NCI-H1417 treated with DMSO at 0.1 percent for 48 hours (cell line): ENCODE measurements at places on chromosomes 1 and 21.

DNA sequence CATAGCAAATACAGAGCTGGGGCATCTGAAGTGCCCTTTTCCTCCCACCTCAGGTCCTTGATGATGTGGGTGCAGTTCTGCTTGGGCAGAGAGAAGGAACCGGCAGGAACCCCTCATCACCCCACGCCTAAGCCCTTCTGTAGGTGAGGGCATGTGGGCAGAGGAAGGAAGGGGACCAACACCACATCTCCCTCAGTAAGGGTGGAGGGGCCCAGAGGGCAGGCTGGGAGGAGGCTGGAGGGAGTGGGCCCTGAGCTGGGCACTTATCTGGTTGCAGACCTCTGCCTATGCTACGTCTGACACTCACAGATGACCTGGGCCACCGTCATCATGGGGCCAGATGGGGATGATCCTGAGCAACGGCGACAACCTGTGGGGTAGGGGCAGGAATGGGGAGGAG is 11.0 kb downstream of the ZNF687 start:
- no peak for DNase-seq

DNA sequence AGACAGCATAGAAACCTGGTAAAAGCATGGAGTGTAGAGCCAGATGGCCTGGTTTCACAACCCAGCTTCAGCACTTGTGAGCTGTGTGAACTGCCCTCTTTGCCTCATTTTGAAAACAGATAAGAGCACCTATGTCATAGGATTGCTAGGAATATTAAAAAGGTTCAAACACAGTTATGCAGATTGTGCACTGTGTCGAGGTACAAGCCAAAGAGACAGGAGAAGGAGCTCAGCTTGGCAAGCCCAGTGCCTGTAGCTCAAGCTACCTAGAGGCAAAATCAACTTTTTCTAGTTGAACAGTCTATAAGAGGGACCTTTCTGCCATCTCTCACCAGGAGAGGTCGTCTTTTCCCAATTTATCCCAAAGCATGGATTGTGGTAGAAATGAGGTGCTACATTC is 5.0 kb downstream of the CHODL start:
- DNase-seq: no peak

- DNase-seq: no peak
These were observed 28.8 kb upstream of the TRIM45 start for GRCh38 chr1:117150316-117150715.

DNA sequence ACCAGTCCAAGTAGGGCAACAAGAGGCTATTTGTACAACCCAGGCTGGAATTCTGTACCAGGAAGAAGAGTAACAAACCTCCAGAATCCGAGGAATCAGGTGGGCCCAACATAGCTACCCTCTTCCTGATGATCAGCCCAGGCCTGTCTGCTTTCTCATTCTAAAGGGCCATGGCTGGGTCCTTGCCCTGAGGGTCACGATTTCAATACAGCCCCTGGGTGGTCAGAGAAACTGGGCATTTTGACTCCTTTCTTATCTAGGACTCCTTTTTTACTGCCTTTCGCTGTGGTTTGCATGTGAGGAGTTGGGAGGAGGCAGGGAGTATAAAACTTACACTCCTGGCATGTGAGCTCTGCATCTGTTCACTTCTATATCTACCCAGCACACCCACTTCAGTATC is 164.9 kb upstream of the COA6 start:
- DNase-seq: no peak

GRCh38 chr1:241637604-241638003 is 2.6 kb downstream of the CHML start:
- no peak for DNase-seq

GRCh38 chr1:93746021-93746812 is 64.6 kb upstream of the BCAR3 start:
- DNase-seq: no peak

DNA sequence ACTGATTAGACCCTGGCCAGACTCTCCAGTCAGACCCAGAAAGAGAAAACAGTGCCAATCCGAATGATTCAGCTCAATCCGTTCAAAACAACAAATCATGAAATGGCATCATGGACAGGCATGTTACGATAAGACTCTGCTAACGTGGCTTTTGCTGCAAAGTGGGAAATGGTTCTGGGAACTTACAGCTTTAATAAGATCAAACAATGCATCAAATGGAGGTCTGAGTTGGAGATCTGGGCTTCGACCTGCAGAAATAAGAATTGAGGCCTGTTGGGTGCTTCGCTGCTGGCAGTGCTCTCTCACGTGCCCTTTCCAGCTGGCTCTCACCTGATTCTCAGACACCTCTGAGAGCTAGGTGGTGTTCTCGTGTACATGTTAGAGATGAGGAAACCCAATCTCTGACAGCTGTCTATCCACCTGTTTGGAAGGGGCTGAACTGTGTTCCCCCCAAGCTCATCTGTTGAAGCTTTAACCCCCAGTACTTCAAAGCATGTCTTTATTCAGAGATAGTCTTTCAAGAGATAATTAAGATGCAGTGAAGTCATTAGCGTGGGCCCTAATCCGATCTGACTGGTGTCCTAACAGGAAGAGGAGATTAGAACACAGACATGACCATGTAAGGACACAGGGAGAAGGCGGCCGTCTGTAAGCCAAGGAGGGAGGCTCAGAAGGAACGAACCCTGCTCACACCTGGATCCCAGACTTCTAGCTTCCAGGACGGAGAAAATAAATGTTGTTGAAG is 45.5 kb upstream of the ETS2 start:
- no peak for DNase-seq

DNA sequence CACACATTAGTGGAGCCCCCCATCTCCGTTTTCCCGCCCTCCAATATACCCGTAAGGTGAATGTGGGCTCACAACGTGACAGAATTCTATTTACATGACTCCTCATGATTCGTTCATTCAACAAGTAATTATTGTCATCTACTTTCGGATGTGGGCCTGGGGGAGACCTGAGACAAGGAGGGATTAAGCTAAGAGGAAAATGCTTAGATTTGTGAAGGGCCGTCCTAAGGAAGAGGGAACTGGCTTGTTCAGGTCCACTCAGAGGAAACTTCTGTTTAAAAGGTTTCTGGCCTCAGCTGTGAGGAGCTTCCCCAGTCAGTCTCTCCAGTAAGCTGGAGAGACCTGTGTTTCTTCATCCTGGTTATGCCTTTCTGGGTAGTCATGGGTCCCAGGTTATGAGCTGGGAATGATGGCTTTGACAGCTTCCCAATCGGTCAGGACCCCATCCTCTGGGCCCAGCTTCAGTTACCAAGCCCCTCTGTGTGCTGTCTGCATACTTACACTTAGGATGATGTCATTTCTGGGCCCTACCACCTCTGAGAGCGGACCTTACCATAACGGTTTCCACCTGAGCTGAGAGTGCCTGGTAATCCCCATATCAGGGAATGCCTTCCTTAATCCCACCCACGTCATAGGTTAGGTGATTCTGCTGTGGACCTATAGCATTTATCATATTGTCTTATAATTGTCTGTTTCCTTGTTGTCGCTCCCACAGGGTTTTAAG is 687 bp upstream of the ERI3 start:
- no peak for DNase-seq

DNA sequence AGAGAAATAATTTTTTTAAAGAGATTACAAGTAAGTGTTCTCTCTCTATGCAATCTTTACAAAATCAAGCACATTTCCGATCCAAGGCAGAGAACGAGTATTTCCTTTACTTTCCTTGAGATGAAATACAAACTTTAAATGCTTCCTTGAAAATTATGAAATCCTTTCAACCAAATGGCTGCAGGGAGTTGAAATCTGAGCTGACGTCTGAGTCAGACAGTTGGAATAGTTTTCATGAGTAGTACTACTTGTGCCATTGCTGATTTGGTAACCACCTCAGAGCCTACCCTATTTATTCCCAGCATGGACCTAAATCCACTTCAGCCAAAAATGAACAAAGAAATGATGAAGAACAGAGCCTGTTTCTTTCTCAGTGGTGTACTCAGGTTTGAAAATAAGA is 183.6 kb downstream of the GIPC2 start:
- DNase-seq: no peak

- DNase-seq: no peak
These were observed 144.3 kb downstream of the FCRL5 start for GRCh38 chr1:157407917-157408525.

- DNase-seq: no peak
These were observed 49.0 kb upstream of the SCAF4 start for GRCh38 chr21:31780944-31781343.

GRCh38 chr1:180131510-180131909 is 23.2 kb upstream of the QSOX1 start:
- no peak for DNase-seq

DNA sequence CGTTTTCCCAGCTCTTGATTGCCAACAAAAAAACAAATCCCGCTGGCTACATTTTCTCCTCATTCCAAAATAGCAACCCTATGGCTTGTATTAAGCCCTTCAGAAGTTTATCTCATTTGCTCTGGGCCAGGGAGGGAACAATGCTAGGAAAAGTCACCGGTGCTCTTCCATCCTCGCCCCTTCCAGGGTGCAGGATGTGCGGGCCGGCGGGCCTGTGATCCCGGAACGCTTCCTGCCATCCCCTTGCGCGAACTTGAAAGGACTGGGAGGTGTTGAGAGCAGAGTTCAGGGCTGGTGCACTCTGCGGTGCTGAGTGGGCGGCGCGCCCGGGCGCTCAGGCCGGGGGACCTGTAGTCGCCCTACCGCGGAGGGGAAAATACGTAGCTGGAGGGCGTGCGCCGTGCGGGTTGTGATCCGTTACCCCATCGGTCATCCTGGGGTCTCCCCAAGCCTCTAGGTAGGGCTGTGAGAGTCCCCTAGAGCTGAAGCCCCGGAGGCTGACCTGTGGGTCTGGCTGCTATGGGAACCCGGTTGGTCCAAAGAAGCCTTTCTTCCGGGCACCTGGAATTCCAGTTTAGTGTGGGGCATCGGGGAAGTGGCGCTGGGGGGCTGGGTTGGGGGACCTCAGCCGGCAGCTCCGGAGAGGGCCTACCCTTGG is 13.1 kb downstream of the NR5A2 start:
- DNase-seq: no peak

GRCh38 chr21:38766987-38767722 is 38.6 kb upstream of the ETS2 start:
- DNase-seq: no peak

DNA sequence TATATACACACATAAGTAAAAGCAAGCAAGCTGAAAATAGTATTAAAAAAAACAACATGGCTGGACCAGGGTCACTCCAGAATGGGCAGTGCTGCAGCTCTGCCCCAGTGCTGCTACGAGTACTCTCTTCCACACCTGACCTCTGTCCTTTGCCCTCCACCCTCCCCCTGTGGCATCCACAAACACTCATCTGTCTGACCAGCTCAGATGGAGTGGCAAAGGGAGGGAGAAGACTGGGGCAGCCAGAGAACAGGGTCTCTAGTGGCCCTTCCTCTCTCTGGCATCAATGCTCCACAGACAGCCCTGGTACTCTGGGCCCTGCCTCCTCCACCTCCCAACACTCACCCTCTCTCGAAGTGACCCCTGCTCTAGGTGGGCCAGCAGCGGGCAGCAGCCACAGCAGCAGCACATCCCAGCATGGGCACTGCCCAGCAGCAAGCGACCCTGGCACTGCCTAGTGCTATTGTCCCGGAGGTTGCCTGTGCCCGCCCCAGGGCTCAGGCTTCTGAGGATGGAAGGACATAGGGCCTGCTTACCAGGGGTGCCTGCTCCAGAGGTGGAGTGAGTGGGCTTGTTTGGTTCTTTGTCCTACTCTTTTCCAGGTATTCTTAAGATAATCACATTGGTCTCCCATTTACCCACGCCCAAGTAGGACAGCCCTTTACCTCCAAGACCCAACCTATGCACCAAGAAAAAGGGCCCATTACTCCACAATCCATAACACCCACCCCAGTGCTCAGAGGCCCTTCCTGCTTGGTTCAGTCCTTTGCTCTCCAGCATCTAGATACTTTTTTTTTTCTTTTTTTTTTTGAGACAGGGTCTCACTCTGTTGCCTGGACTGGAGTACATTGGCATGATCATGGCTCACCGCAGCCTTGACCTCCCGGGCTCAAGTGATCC is 6.2 kb downstream of the ARHGEF2 start:
- DNase-seq: no peak

DNA sequence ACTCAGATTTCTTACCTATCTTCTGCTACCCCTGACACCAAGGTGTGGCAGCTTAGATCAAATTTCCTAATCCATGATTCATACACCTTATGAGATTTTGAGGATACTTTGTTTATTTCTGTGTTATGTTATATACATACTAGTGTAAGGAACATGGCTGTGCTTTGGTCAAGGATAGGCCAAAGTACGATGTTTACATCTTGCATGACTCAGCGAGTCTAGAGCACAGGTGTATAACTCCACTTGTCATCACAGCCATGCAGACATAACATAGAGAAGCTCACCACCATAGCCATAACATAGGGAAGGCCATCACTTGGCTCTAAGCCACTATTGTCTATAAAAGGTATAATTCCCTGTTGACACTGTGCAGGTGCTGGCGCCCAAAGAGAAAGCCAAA is 61.2 kb downstream of the GBP6 start:
- no peak for DNase-seq
